ENCODE measurements at places on chromosomes 1 and 21.

DNA sequence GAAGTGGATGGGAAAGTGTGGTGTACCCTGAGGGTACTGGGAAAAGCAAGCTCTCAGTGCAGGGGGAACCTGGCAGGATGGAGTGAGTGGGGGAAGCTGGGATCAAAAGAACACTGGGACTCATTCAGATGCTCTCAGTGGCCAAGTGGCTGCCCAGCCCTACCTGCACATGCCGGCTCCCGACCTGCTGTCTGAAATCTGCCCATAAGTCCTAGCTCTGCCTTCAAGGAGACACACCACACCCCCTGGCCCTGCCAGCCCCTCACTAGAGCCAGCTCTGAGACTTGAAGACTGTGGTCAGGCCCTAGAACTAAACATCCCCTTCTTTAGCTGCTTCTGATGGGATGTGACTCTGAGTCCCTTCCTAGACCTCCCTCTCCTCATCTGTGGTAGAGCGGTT is 2.2 kb downstream of the TMEM54 start:
- no peak for DNase-seq

- DNase-seq: no peak
Measured at GRCh38 chr1:244171241-244171985, 120.3 kb downstream of the ZBTB18 start.

GRCh38 chr1:90768098-90768497 is 51.0 kb upstream of the BARHL2 start:
- no peak for DNase-seq

- DNase-seq: no peak
Measured at GRCh38 chr1:150875197-150876118, 941 bp downstream of the ARNT start.

- peak; percentile 97 for DNase-seq
Measured at GRCh38 chr1:203290261-203291089, 14.8 kb upstream of the BTG2 start.

- no peak for DNase-seq
Measured at GRCh38 chr1:163774978-163775620, 453.3 kb downstream of the NUF2 start.

GRCh38 chr1:17561561-17561985 is 22.1 kb downstream of the ARHGEF10L start:
- no peak for DNase-seq

DNA sequence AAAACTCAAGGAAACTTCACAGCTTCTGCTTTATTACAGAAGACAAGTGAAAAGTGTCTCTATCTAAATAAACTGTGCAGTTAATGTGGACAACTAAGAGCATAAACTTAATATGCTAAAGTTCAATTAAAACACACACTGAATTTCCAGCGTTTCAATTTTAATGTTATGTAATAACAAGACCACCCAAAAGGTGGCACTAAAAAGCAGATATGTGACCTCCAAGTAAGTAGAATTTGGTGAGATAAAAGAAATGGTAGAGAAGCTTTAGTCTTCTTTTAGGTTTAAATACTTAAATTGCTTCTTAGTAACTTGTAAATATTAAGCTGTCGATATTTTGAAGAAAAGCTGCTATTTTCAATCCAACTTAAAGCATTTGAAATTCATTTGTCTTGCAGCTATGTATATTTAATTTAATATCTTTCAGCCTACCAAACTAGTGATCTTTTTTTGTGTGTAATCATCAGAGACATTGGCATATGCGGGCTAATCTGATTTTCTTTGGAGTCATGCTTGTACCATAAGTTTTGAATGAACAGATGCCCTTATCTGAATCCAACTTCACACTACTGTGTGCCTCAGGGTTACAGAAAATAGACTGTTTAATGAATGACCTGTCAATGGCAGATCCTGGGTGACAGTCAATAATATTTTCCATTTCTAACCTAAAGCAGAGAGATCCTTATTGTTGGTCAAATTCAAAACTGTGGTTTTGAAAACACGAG is 36.5 kb upstream of the ADAMTS1 start:
- no peak for DNase-seq

DNA sequence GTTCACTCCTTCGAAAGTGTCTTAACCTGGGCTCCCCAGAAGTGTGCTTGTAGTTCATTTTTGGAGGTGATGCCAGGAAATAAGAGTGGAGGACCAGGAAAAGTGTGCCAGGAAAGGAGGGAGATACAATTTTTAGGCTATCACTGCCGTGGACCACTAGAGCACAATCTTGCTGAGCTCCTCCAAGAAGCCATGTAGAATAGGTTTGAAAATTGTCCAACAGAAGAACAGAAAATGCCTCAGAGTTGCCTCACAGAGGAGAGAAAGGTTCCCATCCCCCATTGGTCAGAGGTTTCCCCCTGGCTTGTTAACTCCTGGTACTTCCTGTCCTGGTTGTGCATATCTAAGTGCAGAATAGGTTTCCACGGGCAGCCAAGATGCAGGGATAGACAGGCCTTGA is 41.6 kb downstream of the CATSPERE start:
- no peak for DNase-seq

DNA sequence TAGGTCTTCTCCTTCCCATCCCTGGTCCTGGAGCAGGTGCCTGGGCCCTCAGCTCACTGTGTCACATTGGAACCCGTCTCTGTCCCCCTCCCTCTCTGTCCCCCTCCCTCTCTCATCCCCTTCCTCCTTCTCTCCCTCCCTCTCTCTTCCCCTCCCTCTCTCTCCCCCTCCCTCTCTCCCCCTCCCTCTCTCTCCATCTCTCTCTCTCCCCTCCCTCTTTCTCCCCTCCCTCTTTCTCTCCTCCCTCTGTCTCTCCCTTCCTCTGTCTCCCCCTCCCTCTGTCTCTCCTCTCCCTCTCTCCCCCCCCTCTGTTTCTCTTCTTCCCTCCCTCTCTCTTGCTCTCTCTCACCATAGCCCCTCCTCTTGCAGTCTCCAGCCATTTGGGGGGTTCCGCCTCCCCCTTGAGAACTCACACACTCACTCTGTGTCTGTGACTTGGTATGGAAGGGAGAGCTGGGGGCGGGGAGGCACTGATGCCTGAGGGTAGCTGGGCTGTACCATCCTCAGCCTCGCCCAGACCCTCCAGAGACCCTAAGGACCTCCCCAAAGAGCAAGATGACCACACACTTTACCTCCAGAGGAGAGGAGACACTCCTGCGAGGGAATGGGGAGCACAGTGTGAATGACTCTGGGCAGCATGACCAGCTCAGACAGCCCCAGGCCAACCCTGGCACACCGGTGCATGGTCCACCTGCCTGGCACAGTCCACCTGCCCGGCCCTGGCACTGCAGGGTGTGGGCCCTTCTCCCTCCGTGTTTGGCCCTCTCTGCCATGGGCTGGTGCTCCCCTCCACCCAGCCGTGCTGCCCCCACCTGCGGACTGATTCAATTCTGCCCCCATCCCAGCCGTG is 102.8 kb upstream of the ARHGEF16 start:
- no peak for DNase-seq

DNA sequence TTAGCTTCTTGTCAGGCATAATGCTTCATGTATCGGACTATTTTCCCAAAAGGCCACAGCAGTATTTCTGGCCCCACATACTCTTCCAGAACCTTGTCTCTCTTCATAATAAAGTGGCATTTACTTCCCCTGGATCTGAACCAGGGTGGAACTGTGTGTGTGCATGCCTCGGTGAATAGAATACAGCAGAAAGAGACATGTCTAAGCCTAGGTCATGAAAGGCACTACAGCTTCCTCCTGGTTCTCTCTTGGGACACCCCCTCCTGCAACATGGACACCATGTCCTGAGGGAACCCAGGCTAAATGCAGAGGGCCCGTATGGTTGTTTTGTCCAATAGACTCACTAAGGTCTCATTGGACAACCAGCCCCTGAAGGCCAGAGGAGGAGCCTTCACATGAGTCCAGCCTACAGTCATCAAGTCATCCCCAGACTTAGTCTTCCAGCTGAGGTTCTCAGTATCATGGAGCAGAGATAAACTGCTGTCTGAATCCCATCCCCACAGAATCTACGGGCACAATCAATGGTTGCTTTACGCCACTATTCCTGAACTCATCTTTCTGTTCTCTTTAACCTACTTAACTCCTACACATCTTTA is 35.0 kb downstream of the USP24 start:
- no peak for DNase-seq

DNA sequence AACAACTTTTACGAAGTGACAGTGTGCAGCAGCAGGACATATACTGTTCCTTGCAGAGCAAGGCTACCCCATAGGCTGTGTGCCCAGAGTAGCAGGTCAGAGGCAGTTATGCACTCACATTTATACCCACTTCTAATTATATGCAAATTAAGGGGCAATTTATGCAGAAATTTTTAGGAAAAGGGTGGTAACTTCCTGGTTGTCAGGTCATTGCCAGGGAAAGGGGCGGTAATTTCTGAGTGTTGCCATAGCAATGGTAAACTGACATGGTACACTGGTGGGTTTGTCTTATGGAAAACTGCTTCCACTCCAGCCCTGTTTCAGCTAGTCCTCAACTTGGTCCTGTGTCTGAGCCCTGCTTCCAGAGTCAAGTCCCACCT is 12.0 kb upstream of the SLAMF1 start:
- no peak for DNase-seq

DNA sequence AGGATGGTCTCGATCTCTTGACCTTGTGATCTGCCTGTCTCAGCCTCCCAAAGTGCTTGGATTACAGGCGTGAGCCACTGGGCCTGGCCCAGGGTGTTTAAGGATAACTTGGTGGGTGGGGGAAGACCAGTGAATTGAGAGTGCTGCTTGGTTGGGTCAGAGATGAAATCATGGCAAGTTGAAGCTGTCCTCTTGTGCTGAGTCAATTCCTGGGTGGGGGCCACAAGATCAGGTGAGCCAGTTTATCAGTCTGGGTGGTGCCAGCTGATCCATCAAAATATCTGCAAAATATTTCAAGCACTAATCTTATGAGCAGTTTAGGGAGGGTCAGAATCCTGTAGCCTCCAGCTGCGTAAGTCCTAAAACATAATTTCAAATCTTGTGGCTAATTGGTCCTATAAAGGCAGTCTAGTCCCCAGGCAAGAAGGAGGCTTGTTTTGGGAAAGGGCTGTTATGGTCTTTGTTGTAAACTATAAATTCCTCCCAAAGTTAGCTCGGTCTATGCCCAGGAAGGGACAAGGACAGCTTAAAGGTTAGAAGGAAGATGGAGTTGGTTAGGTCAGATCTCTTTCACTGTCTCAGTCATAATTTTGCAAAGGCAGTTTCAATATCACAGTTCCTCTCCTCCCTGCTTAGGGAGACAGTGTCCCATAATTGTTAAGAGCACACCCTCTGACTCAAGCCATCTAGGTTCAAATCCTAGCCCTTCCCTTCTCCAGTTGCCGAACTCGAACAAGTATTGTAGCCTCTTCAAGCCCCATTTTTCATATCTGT is 66.8 kb upstream of the BACH1 start:
- DNase-seq: no peak

DNA sequence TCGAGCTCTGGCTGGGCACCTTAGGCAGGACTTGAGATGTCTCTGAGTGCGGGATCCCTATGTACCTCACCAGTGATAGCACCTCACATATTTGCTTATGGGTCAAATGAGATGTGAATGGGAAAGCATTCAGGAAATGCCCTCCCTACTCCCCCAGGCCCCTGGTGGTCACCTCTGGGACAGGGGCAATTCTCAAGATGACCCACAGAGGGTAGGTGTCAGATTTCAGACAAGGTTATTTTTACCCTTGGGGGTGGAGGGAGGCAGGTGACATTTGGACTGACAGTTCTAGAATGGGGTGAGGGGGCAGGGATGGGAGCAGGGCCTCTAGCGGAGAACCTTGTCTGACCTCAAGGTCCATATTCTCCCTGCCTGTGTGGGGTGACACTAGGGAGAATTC is 27.1 kb downstream of the ACOT11 start:
- no peak for DNase-seq

GRCh38 chr1:25435397-25436108 is 4.9 kb downstream of the MACO1 start:
- no peak for DNase-seq

- no peak for DNase-seq
Measured at GRCh38 chr1:70887936-70888335, 159.7 kb downstream of the PTGER3 start.

GRCh38 chr1:119323216-119323982 is 45.2 kb upstream of the HAO2 start:
- no peak for DNase-seq

DNA sequence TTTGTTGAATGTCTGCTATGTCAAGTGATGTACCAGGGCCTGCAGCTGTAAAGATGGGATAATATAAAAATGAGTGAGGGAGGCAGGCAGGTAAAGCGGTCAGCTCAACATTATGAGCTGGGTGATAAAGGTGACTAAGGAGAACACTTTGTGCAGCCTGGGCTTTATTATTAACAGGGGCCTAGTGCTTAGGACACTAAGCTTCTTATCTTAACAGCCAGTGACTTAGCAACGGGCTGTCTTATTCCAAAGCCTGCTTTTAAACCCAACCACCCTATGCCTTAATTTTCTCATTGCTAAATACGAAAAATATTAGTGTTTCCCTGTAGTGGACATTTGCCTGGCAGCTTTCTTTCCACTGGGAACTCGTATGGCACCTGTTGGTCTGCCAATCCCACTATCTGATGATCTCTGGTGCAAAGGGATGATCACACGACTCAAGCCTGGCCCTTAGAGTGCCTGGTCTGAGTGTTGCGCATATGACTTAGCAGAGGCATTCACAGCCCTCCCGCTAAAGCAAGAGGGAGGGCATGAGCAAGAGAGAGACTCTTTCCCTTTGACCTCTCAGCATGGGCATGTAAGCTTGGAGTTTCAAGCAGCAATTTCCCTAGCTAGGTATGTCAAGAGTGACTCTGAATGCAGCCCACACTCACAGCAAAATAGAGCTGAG is 98.6 kb upstream of the PAPPA2 start:
- no peak for DNase-seq

GRCh38 chr1:178037510-178038253 is 56.2 kb upstream of the RASAL2 start:
- no peak for DNase-seq

DNA sequence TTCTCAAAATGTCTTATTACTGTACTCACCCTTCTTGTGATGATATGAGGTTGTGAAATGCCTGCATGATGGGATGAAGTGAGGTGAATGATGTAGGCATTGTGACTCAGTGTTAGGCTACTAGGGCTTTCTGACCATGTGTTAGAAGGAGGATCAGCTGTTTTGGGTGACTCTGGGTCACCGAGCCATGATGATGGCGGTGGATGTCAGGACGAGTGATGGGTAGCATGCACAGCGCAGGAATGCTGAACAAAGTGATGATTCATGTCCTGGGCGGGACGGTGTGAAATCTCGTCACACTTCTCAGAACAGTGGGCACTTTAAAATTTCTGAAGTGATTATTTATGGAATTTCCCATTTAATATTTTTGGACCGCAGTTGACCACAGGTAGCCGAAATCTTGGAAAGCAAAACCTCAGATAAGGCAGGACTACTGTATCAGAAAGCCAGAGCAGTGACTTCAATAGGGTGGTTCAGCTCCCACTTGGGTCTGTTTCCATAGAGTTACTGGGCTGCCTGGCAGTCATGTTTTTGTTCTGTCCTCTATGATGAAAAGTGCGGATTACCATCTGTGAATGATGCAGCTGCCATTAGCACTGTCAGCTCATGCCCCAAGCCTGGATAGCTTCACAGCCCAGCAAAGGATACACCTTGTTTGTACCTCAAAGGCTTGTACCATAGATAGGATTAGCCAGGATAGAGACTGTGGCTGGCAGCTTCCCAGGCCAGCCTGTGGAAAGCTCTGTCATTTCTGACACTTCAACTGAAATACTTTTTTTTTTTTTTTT is 26.6 kb downstream of the IL6R start:
- no peak for DNase-seq
